ENCODE measurements at places on chromosomes 2 and 18.
A peak's percentile ranks its signal among the peaks of the same experiment; 100 is the strongest.

DNA sequence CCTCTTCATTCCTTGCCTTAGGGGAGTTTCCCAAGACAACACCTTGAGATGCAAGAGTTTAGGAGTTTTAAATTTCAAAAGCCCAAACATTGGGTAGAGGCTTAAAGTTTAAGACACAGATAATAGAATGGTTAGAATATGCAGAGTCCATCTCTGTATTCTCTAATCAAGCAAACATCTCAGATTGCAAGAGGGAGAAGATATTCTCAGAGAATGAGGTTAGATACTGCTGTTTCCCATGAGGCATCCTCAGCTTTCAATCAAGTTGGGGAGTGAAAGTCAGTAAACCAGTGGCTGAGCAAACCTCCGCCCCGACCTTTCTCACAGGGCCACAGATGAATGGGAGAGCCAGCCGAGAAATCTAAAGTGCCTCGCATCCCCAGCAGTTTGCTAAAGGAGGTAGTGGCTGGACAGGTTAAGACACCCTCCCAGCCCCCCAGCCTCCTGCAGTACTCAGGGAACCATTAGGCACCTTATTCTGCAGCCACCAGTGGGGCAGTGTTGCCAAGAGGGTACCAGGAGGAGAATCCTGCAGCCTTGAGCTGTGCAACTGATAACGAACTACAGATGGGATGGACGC, 30.0 kb downstream of the FBXO36 start:
- DNase-seq, result no peak

- DNase-seq, result no peak
Measured at GRCh38 chr2:75646090-75646582, 447 bp upstream of the MRPL19 start.

DNA sequence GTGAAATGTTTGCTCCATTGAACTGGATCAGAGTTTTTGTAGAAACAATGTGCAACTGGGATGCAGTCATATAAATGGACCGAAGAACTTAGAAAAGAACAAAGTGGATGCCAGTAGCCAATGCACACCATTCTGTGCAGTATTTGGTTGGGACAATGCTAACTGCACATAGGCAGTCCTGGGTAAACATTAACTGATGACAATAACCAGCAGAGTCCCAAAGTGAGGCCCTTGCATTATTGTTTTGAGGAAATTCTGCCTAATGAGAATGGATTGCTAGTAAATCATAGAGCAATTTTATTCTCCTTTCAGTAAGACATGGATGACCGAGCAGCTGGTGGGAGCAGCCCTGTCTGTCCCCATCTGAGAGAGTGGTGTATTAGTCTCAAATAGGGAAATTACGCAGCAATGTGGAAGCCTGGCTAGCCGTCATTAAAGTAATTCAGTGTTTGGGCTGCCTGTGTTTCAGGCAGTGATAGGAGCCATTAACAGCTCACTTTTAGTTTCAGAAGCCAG, 94.9 kb downstream of the KCTD1 start:
- DNase-seq, result no peak

GRCh38 chr2:164457271-164457670, 164.0 kb downstream of the GRB14 start:
- DNase-seq, result no peak

DNA sequence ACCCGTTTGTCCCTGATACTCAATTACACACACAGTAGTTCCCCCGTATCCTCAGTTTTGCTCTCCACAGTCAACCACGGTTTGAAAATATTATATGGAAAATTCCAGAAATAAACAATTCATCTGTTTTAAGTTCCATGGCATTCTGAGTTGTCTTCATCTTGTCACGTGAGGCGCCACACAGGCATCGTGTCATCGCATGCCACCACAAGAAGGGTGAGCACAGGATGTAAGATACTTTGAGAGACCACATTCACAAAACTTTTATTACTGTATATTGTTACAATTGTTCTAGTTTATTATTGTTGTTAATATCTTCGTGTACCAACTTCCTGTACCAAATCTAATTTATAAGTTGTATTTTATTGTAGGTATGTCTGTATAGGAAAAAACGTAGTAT, 17.7 kb downstream of the ADNP2 start:
- DNase-seq, result no peak

- DNase-seq, result no peak
Measured at GRCh38 chr2:180761224-180761623, 219.2 kb upstream of the UBE2E3 start.

DNA sequence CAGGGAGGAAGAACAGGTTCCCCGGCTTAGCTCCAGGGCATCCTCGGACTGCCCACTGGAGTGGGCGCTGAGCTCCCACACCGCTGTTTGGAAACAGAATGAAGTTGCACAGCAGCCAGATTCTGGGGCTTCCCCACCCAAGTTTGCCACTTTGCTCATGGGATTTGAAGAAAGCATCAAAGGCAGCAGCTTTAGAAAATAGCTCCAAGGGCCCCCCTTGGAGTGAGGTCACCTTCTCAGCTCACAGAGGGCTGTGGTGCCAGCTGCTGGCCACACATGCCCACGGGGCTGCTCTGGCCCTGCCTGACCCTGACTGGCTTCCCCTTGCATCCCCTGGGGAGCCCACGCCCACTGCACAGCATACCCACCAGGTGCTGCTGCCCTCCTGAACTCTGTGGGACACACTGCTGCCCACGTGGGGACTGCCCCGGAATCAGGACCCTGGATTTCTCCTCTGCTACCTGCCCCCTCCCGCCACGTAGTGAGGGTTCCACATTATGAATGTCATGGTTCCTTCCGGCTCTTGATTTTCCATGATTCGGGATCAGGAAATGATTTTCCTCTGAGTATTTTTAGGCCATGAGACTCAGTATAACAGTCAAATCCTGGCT, 70.3 kb downstream of the TGOLN2 start:
- DNase-seq, result no peak

DNA sequence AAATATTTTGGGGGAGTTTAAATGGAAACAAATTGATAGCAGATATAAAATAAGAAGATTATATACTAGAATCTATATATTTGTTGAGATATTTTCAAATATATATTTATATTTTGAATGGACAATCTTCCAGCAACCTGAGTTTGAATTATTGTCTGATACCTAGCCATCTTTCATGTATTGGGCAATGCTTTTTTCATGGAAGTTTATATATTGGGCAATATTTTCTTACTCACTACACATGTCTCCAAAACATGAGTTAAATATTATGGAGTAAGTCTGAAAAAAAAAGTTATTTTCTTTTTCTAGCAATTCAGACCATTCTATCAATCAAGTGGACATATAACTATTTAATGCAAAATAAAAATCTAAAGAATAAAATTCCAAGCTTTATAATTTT, 295.2 kb downstream of the NYAP2 start:
- DNase-seq, result no peak

GRCh38 chr18:45291621-45292615, 323.4 kb upstream of the SLC14A2 start:
- DNase-seq, result no peak

DNA sequence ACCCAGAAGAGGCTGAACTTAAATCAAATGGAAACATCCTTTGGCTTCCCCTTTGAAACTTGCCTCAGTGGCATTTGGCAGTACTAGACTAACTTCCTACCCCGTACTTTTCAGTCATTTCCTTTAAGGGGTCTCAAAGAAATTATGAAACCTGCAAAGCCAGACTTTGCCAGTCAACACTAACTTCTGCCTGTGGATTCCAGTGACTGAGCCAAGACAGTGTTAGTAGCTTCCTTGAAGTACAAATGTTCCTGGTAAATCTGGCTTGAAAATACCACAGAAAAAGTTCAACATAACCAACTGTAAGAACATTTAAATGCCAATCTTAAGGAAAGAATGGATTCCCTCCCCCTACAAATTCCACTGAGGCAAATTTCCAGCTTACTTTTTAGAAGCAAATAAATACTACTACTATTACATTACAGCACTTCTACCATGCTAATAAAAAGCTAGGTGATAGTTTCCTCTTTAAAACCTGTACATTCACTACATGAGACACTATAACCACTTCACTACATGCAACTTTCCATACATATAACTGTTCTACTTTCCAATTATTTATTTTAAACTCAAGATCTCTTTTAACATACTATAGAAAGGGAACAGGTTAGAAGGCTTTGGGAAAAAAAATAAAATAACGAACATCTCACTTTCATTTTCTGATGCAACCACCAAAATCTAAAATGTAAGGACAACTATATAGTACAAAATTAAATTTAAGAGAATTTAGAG, 2.4 kb downstream of the PELI1 start:
- DNase-seq, result peak; percentile 45

GRCh38 chr2:182078988-182079602, 93.4 kb downstream of the PPP1R1C start:
- no peak for DNase-seq

DNA sequence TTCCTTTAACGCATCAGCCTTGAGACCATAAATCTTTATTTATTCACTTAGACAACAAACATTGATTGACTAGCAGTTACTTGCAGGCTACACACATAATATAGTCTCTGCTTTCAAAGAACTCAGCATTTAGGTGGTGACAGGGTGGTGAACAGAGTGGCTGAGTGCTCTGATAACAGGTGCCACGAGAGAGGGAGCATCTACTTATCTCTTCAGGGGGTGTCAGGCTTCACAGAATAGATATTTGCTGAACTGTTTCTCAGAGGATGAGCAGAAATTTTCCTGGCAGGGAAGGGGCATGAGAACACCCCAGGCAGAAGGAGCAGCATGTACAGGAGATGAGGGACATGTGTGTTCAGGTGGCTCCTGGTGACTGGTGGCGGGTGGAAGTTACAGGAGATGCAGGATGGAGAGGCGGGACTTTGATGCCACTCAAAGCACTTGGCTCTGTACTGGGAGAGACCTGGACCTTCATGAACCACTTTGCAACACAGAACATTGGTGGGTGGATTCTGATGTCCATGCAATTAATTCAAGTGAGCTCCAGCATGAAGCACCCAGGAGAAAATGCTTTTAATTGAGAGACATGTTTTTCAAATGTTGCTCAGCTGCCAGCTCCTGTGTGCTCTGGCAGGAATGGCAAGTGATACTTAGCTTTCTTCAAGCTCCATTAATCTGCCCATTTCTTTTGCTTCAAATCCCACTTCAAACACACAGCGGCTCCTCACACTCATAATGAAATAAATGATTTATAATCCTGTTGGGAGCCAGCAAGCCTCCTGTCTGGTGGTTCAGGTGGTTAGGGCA, 248.9 kb downstream of the MYCN start:
- no peak for DNase-seq

DNA sequence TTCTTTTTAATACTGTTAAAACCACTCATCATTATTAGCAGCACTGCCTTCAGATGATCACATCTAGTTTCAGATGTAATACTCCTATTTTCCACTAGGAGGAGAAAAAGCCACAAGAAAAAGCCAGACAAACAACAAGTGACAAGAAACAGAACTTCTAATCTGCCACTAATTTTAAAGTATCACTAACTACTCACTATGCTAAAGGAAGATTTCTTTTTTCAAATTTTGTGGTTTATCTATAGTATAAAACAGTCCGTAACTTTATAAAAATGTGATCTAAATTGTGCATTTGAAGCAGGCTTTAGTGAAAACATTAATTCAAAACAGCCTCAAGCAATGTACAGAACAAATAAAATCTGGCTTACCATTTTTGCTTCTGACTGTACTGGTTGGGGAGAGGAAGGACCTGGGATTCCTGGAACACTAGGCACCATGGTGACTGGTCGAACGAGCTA, 56.8 kb downstream of the ATF2 start:
- peak; percentile 55 for DNase-seq

DNA sequence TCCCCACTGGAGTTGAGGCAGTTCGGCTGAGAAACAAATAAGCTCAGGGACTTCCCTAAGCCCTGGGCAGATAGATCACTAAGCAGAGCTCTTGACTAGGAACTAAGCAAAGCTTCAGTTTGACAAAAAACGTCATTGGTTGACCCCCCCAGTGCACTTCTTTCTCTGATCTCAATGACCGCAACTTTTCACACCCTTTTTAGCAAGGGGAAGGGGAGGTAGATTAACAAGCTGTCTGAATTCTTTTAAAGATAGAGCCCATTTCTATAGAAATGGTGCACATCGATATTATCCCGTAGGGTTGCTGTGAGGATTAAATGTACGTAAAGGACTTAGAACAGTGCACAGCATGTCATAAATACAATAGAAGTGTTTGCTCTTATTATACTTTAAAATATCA, 42.5 kb downstream of the PIEZO2 start:
- DNase-seq, result no peak

- DNase-seq, result no peak
Measured at GRCh38 chr2:236744281-236744705, 174.7 kb downstream of the ACKR3 start.

- no peak for DNase-seq
Measured at GRCh38 chr2:203823173-203823572, 44.4 kb upstream of the CTLA4 start.

GRCh38 chr18:42182728-42183700, 228.0 kb downstream of the PIK3C3 start:
- DNase-seq, result no peak

- DNase-seq, result no peak
Measured at GRCh38 chr2:36395866-36396265, 40.3 kb downstream of the CRIM1 start.

- no peak for DNase-seq
Measured at GRCh38 chr2:182715121-182715891, 751 bp upstream of the DNAJC10 start.

- DNase-seq, result no peak
Measured at GRCh38 chr2:48249025-48249424, 280.9 kb upstream of the STON1 start.

DNA sequence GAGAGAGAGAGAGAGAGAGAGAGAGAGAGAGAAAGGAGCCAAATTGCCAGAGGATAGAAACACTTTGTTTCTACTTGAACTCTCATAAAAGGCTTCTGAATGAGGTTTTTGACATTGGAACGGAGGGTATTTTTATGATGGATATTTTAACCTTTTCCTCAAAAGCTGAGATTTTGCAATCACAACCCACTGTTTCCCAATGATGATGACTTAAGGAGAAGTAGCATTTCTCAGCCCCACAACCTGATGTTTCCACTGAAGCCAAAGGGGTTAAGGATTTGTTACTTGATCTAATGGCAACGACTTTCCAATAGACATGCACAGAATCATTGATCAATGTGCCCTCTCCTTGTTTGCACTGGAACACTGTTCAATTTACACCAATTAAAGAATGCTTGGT, 67.1 kb upstream of the POU3F3 start:
- DNase-seq, result no peak

DNA sequence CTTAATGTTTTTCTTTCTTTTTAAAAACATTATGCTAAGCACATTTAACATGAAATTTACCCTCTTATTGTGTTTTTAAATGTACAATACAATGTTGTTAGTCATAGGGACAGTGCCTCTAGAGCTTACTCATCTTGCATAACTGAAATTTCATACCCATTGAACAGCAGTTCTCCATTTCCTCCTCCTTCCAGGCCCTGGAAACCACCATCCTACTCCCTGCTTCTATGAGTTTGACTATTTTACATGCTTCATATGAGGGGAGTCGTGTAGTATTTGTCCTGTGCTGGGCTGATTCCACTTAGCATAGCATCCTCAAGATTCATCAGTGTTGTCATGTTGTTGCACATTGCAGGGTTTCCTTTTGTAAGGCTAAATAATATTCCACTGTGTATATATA, 92.6 kb downstream of the SPATS2L start:
- no peak for DNase-seq

- DNase-seq, result peak; percentile 65
Measured at GRCh38 chr2:59974051-59974766, 579.2 kb downstream of the BCL11A start.

Data from Jurkat, Clone E6-1 (cell line).